ENCODE measurements at places on chromosomes 3 and 15. TPM values are rescaled to one million over a fixed set of nuclear protein-coding genes. Genes with fewer than 3 reads are reported as not detected.

The PTPRG gene
- 2.5 TPM for total RNA-seq

The RLBP1 gene
- not detected for total RNA-seq

The MUC20 gene
- 0.42 TPM for total RNA-seq

The TJP1 gene
- total RNA-seq, result 57.8 TPM

The TEX55 gene
- total RNA-seq, result not detected

The DLL4 gene
- 2.9 TPM for total RNA-seq

The ADGRG7 gene
- total RNA-seq, result not detected

The LSG1 gene
- total RNA-seq, result 31.0 TPM

The CTNNB1 gene
- total RNA-seq, result 166 TPM

The ROPN1 gene
- not detected for total RNA-seq

The IL17RC gene
- total RNA-seq, result 29.8 TPM

The SERPINI2 gene
- not detected for total RNA-seq
